HFFc6 (cell line): ENCODE measurements at places on chromosomes 4 and X. TPM values are rescaled to one million over a fixed set of nuclear protein-coding genes. Genes with fewer than 3 reads are reported as not detected.

Gene DCAF4L1
- not detected in 3 replicates for total RNA-seq

Gene CHRDL1
- total RNA-seq: 0.71 to 2.4 TPM (median 0.73 TPM) in 3 replicates

Gene ITGB1BP2
- 0.68 and 0.85 TPM in 2 replicates for total RNA-seq

Gene NAP1L5
- total RNA-seq: 18.3 and 18.4 TPM in 2 replicates

Gene TCEAL8
- total RNA-seq: 68.0 to 81.7 TPM (median 68.4 TPM) in 3 replicates

Gene PRDM8
- 20.4 to 24.9 TPM (median 23.4 TPM) in 3 replicates for total RNA-seq

Gene ATP1B4
- total RNA-seq: not detected in 3 replicates

Gene CT45A3
- not detected in 3 replicates for total RNA-seq

- DNase-seq: no peak
Measured at GRCh38 chr4:6734165-6734786, 18.3 kb downstream of the BLOC1S4 start.

DNA sequence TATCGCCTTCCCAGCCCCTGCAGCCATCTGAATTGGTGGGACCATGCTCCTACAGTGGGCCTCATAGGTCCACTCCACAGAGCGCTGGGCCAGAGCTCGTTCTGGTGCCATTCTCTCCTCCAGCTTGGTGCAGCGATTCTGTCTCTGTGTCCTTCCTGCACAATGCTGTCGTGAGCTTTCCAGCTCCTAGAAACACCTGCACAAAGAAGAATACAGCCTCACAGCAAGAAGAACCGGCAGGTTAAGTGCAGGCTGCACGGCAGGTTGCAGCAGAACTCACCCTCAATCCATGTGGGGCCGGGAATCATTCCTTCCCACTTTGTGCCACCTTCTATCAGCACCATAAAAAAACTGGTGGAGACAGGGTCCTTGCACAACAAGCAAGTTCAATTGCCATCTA lies 101.2 kb upstream of the ENPP6 start:
- no peak for DNase-seq

GRCh38 chr4:168028970-168029597 lies 63.3 kb upstream of the ANXA10 start:
- peak; percentile 46 for DNase-seq

GRCh38 chr4:78552389-78553042 lies 946 bp downstream of the ANXA3 start:
- DNase-seq: no peak

- DNase-seq: no peak
Measured at GRCh38 chr4:40998675-40999358, 215.5 kb downstream of the APBB2 start.

- no peak for DNase-seq
Measured at GRCh38 chrX:9677098-9677739, 88.4 kb downstream of the GPR143 start.

DNA sequence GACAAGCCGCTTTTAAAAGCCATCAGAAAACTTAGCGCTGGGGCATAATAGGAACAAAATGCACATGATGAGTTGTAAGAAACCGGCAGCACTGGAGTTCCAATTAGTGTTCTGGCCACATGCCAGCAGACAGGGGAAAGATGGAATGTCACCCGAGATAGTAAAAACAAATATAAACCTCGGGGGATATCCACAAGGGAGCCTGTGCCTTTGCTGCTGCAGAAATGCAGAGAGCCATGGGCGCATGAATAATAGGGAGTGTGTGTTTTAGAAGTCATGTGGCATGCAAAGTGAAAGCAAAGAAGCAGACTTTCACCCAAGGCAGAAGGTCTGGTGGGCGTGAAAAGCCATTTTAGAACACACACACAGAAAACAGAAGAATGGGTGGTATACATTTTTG lies 19.1 kb downstream of the GPRASP3 start:
- DNase-seq: no peak

DNA sequence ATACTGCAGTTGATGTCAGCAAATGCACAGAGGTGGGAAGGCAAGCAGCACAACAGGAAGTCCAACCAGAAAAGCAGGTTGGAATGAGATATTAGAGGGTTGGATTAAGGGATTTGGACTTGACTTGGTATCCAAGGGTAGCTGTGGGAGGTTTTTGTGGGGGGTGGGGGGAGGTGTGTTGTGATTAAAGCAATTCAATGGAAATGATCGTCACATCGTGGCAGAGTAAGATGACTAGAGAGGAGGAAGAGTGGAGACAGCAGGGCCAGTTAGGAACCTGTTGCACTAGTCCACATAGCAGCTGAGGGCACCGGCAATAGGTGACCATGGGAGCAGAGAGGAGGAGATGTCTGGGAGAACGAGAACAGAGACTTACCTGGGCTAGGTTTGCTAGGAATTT lies 2.4 kb downstream of the SLC25A43 start:
- DNase-seq: no peak

DNA sequence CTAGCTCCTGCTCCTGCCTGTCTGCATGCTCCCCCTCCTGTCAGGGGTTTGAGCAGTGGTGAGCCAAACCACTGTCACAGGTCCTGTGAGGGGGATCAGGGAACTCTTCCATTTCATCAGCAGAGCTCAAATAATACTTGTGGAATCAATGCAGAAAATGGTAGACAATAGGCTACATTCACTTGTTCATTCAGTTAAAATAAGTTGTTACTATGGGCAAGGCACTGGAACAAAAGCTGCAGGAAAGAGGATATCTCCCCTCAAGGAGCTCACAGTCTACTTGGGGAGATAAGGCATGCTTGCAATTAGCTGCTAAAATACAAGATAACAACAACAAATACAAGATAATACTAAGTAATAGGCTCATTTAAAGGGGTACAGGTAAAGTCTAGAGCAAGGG lies 117.1 kb downstream of the GPC3 start:
- no peak for DNase-seq

GRCh38 chr4:86451560-86452330 lies 91.9 kb upstream of the MAPK10 start:
- no peak for DNase-seq

GRCh38 chr4:159823743-159824142 lies 720.9 kb downstream of the RAPGEF2 start:
- no peak for DNase-seq

- no peak for DNase-seq
Measured at GRCh38 chr4:17072483-17072882, 174.0 kb upstream of the LDB2 start.

DNA sequence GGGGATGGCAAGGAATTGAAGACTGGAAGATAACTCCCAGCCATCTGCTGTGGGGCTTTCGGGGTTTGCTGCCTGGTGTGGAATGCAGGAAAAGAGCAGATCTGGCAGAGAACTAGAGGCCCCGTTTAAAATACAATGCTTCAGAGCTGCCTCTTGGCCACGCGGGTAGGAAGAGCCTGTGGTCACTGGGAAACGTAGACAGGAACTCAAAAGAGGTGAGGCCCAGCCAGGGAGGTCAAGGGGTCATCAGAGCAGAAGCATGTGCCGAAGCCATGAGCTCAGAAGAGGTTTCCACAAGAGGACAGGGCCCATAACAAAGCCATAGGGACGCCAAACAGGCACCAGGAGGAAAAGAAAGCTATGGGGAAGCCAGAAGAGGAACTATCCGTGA lies 14.5 kb upstream of the STS start:
- DNase-seq: no peak
